ENCODE measurements at places on chromosomes 1 and 21. TPM values are rescaled to one million over a fixed set of nuclear protein-coding genes. Genes with fewer than 3 reads are reported as not detected.

ARMH1 gene
- total RNA-seq: 8.5 TPM

NPHS2 gene
- not detected for total RNA-seq

PPCS gene
- total RNA-seq: 27.9 TPM

OR6K2 gene
- total RNA-seq: not detected

EFCAB7 gene
- 24.5 TPM for total RNA-seq

SLX9 gene
- total RNA-seq: 19.1 TPM

UBE2U gene
- not detected for total RNA-seq

ZNF691 gene
- total RNA-seq: 11.6 TPM

GJA9 gene
- total RNA-seq: not detected

KIAA1614 gene
- total RNA-seq: 14.7 TPM

ZFP69B gene
- total RNA-seq: 10.0 TPM

CRYBG2 gene
- total RNA-seq: not detected

KCNT2 gene
- 15.8 TPM for total RNA-seq

LSM10 gene
- total RNA-seq: 40.7 TPM

HEYL gene
- total RNA-seq: 12.2 TPM

NPR1 gene
- total RNA-seq: 0.47 TPM
